ENCODE measurements at places on chromosomes 5 and 9.

DNA sequence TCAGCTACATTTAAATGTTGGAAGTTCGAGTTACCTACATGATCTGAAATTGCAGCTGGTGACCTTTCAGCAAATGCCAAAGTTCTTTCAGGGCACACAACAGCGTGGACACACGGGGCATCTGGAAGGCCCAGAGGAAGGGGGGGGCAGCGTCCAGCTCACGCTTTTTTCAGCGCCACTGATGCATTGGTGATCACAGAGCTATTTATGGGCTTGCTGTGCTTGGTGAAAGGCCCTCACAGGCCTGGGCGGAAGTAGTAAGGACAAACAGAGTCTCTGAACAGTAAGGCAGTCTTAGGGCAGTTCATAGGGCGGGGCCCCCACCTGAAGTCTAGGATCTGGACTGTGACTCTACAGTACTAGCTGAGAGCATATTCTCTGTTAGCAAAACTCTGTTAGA lies 6.6 kb upstream of the FBP2 start:
- no peak for DNase-seq

- DNase-seq = no peak
Measured at GRCh38 chr5:176542596-176543427, 5.6 kb upstream of the RNF44 start.

DNA sequence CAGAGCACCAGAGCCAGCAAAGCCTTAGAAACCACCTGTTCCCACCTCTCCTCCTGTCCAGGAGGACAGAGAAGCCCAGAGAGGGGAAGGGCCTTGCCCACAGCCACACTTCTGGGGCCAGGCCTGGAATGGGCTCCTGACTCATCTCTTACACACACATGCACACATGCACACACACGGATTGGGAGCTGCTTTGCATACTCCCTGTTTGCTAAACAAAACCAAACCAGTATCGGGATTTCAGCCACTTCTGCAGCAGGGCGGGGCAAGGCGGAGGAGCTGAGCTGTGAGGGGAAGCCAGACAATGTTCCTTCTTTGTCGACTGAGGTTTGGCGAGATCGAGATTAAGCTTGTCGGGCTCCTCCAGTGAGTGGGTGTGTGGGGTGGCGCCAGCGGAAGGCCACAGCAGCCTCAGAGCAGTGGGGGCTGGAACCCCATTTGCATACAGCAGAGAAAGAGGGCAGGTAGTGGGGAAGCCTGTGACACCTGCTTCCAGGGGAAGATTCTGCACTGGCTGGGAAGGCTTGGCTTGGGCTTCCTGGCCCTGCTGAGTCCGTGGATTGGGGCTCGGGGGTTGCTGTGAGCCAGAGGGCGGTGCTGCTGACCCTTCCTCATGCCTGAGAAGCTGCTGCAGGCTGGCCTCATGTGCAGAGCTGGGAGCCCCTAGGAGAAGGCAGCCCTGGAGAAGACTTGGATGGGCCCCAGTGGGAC lies 16.1 kb downstream of the GFI1B start:
- DNase-seq = no peak

GRCh38 chr5:143139585-143139984 lies 263.9 kb downstream of the NR3C1 start:
- no peak for DNase-seq

DNA sequence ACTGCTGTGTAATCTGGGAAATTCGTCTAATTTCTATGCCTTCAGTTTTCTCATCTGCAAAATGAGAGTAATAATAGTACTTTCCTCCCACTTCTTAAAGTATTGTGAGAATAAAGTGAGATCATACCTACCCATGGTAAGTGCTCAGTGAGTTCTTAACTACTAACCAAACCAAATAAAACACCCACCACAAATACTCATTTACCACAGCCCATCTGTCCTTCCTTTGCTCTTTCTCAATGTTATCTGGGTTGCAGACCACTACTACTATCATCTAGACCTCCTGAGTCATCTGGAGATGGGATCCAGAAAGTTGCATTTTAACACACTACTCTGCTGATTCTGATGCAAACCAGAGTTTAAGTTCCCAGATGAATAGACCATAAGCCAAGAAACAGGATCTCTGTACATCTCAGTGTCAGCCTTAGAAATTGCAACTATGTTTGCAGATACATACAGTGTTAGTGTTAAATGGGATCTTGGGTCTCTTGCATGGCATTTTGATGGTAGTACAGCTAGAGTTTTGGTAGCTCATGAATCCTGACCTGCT lies 105.4 kb upstream of the ATP10B start:
- DNase-seq = no peak

DNA sequence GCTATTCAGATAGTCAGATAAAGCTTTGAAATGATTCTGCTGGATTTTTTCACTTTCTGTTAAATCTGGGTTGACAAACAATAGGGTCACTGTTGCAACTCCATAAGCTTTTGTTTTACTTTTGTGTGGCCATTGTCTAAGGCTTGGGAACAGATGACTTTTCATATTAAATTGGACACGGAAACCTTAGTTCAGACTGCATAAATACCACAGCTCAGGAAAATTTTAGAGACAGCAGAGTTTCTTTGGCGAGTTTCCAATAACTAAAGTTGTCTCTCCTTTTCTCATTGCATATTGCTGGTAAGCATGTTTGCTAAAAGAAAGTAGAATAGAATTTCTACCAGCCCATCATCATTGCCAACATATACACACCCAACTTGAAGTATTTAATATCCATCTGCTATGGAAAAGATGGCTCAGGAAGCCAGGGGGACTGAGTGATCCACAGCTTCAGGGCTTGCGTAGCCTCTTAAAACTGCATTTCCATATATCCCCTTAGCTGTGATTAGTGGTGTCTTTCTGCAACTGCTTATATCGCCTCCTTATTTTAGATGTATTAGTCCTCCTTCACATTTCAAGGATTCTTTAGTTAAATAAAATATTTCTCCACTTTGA lies 168.2 kb downstream of the ARHGAP26 start:
- DNase-seq = no peak

DNA sequence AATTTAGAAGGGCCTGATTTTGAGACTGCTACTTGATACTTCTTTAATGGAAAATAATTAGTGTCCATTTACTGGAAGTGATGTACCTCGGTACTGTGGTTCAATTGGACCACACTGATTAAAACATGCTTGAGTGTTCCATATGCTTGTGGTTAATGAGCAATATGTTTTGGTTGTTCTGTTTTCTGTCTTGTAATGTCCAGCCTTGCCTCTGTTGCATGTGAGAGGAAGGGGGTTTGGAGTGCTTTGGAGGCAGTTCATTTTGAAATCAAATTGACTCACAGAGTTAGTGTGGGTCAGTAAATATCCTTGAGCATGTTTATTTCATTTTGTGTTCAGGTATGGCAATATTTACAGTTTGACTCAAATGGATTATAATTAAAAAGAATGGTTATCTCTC lies 334.4 kb downstream of the ARHGEF28 start:
- DNase-seq = no peak

- no peak for DNase-seq
Measured at GRCh38 chr9:112112941-112113681, 62.0 kb downstream of the SUSD1 start.

GRCh38 chr9:11159318-11159862 lies 546.6 kb upstream of the PTPRD start:
- no peak for DNase-seq

GRCh38 chr9:69577123-69577522 lies 95.0 kb downstream of the APBA1 start:
- DNase-seq = no peak

DNA sequence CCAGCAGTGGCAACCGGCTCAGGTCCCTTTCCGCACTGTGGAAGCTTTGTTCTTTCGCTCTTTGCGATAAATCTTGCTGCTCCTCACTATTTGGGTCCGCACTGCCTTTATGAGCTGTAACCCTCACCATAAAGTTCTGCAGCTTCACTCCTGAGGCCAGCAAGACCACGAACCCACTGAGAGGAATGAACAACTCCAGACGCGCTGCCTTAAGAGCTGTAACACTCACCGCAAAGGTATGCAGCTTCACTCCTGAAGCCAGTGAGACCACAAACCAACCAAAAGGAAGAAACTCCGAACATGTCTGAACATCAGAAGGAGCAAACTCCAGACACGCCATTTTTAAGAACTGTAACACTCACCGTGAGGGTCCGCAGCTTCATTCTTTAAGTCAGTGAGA lies 103.5 kb downstream of the GLIS3 start:
- DNase-seq = no peak

GRCh38 chr9:38074441-38074961 lies 5.5 kb upstream of the SHB start:
- no peak for DNase-seq

DNA sequence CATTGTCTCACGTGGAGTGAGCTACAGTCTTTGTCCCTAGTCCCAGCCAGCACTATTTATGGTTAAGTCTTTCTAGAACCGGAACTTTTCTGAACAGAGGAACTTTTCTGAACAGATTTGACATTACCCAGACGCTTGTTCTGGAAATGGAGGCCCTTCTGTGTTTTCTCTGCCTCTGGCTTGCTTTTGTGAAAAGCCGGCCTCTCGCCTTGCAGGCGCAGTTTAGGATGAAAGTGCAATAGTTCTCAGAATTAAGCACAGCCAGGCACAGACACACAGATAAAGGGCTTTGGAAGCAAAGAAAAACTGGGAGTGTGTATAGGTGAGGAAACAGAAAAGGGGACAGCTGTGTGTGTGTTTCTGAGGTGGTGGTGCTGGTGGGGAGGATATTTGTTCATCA lies 5.9 kb downstream of the GDNF start:
- no peak for DNase-seq

DNA sequence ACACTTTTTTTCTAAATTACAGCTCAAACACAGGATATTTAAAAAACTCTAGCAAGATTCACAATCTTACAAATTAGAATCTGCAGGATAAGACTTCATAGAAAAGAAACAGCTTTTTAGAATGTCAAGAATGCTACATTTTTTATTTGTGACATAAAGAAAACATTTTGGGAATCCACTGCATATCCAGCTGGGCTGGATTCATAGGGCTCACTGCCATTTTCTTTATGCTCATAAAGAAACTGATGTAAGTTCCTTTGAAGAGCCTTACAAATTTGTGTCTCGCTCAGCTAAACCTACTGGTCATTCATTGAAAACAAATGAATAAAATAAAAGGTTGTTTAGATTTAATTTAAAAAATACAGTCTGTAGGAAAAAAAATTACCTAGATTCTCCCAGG lies 332.3 kb downstream of the TRPM3 start:
- DNase-seq = no peak

GRCh38 chr5:169711551-169712225 lies 74.6 kb downstream of the DOCK2 start:
- no peak for DNase-seq

- DNase-seq = no peak
Measured at GRCh38 chr5:56698463-56699381, 116.6 kb upstream of the MAP3K1 start.

GRCh38 chr9:13621872-13622564 lies 342.5 kb upstream of the MPDZ start:
- no peak for DNase-seq

Data from adrenal gland (tissue), 19 donors.